D341Med (cell line): ENCODE measurements at places on chromosomes 3 and 15.

- DNase-seq: no peak
Observed at GRCh38 chr3:58107597-58107996, 99.4 kb downstream of the FLNB start.

DNA sequence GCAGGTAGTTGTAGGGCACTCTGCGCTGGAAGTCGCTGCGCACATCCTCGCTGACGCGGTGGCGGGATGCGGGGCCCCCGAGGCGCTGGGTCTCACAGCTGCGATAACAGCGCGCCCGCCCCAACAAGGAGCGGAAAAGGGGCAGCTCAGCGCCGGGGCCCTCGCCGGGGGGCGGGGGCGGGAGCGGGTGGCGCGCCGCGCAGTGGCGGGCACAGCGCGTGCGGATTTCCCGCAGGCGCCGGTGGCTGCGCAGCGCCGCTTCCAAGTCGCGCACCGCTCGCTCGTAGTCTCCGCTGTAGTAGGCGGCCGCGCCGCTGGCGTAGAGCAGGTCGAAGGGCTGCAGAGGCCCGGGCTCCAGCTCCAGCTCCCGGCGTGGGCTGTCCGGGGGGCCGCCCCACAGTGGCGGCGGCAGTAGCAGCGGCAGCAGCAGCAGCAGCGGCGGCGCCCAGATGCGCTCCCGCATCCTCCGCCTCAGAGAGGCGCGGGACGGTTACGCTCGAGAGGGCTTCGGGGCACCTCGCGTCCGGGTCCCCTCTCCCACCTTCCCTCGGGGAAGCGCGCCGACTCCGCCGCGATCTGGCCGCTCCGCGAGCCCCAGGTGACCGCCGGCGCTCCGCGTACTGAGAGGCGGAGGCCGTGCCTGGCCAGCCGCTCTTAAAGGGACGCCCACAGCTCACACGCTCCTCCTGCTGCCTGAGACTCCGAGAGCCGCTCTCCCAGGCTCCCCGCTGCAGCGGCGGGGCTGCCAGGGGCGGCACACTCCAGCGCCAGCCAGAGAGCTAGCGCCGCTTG, at the start of gene P3H2:
Gene P3H2 (minus strand): TSS at position 629 of the 792 bp plus-strand sequence. CDS start 166 bp downstream, at position 463.
- DNase-seq: peak; percentile 92

DNA sequence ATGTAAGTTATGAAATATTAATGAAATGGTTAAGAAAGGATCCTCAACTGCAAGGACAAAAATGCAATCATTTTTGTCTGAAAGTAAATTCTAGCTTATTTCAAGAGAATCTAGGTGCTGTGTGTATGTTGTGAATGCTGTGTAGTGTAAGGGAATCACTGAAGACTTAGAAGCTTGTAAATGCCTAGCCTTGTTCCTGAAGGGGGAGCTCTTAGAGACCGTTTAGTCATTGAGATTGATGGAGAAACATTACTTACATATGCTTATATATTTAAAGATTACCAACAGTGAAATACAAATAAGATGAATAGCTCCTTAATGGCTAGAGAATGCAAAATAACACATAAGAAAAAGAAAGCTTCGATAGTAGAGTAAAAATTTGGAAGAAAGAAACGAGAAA, 67.9 kb downstream of the CNTN4 start:
- peak; percentile 37 for DNase-seq

DNA sequence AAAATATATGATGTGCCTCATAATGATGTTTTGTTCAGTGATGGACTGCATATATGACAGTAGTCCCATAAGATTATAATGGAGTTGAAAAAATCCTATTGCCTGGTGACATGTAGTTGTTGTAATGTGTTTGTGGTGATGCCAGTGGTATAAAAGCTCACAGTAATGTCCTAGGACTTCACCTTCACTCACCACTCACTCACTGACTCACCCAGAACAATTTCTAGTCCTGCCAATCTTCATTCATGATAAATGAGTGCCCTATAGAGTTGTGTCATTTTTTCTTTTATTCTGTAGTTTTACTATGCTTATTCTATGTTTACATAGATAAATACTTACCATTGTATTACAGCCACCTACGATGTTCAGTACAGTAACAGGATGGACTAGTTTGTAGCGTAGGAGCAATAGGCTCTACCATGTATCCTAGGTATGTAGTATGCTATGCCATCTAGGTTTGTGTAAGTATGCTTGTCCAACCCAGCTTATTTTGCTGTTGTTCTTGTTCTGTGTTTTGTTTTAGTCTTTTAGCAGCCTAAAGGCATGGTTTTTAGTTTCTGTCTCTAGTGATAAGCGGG, 88.5 kb upstream of the LRRFIP2 start:
- no peak for DNase-seq

GRCh38 chr15:41780727-41781126, 6.4 kb downstream of the MAPKBP1 start:
- DNase-seq: no peak

- DNase-seq: no peak
Observed at GRCh38 chr15:62119227-62119864, 45.7 kb downstream of the C2CD4B start.
